ENCODE measurements at places on chromosomes 6 and 20.

GRCh38 chr6:141056945-141057625 lies 1075.6 kb upstream of the GJE1 start:
- no peak for DNase-seq

DNA sequence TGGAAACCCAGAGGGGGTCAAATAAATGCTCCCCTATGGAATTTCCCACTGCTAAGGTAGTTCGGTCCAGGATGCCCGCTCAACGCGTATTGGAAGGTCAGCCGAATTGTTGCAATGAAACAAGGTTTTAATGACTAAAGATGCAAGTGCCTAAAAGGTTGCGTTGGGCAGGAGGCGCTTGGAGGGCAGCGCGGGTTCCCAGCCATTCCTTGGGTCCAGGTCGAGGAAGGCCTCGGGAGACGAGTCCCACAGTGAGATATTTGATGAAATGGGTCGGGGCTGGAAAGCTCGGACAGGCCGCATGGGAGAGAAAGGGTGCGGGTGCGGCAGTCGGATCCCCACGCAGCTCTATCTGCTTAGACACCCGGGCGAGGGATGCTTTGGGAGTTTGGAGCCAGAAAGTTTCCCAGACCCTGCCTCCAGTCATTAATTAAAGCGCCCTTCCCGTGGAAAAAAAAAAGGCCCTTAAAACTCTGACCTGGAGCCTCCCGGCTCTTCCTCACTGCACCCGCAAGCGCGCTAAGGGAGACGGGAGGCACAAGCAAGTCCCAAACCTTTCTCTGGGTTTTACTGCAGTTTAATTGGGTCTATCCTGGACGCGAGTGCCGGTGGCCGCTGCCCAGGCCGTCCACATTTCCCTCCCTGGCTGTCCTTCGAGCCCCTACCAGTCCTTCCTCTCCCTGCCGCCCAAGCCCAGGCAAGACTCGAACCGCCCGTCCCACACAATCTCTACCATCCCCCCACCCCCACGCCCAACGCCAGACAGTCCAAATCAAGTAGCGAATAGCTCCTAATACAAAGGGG lies 24.2 kb downstream of the TFAP2A start:
- DNase-seq = no peak

GRCh38 chr6:105793130-105793529 lies 293.0 kb upstream of the PRDM1 start:
- DNase-seq = no peak

DNA sequence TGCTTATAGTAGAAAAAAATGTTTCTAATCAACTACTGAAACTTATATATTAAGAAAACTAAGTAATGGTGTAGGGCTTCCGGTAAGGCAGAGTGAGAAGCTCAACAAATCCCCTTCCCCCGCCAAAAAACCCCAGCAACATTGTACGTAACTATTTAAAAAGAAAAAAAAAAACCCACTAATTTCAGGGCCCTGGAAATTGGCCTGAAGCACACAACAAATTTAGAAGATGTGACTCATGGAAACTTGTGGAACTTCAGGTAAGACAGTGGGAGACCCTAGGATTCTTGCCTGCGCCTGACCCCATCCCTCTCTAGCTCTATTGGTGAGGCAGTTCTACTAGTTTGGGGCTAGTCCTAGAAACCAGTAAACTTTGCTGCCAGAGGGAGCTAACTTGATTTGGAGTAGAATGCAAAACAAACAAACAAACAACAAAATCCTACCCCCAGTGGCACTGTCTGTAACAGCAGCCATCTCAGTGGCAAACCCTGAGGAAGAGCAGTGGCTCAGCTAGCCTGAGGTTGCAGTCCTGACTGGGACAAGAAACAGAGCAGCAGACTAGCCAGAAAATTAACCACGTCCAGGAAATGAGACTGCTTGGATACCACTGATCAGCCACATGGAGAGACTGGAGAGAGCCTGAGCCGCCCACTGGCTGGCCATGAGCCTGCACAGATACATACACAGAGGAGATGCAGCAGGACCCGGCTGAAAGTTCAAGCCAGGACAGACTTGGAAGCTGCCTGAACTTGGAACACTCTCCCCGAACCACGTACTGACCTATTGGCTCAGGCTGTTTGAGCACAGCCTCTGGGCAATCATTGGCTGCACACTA lies 135.1 kb downstream of the TBXT start:
- DNase-seq = no peak

DNA sequence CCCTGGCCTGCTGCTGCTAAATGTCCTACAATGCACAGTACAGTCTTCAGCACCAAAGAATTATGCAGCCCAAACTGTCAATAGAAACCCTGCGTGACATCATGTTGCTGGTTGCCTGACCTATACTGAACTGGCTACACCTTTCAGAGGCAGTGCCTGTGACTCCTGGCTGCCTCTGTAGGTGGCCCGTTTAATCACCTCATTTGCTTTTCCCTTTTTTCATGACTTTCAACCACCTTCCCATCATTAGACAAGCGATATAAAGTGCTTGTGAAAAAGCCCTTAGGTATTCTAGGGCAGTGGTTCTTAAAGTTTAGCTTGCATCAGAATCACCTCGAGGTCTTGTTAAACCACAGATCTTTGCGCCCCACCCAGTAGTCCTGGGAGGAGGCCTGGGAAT lies 33.0 kb upstream of the RIPOR2 start:
- no peak for DNase-seq

DNA sequence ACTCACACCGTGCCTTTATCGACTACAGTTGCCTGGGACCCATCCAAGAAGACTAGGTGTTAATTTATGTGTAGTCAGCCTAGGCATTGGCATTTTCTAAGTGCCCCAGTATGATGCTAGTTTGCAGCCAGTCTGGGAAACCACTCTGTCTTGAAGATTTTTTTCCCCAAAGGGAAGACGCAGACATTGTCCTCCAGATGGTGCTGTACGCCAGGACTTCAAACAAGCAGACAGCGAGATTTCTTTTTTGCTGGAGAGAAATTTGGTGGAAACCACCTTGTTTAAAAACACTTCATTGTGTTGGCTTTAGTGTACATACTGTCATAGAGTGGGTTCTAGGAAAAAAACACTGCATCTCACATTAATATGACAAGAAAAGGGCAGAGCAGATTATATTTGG lies 30.0 kb downstream of the ALDH5A1 start:
- DNase-seq = no peak

- no peak for DNase-seq
Observed at GRCh38 chr6:110338820-110339470, 19.2 kb downstream of the METTL24 start.

- no peak for DNase-seq
Observed at GRCh38 chr6:149936743-149937142, 5.1 kb upstream of the ULBP2 start.

DNA sequence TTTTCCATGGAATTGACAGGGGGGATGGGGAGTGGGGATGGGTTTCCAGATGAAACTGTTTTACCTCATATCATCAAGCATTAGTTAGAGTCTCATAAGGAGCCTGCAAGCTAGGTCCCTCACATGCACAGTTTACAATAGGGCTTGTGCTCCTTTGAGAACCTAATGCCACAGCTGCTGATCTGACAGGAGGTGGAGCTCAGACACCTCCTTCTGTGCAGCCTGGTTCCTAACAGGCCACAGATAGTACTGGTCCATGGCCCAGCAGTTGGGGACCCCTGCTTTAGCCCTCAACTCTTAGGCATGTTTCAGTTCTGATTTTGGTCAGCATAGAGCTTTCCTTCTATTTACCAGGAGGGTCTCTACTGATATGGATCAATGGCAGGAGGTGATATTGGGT lies 251.6 kb downstream of the LAMA2 start:
- DNase-seq = no peak

- no peak for DNase-seq
Observed at GRCh38 chr6:28220257-28221133, 4.6 kb upstream of the ZSCAN9 start.

DNA sequence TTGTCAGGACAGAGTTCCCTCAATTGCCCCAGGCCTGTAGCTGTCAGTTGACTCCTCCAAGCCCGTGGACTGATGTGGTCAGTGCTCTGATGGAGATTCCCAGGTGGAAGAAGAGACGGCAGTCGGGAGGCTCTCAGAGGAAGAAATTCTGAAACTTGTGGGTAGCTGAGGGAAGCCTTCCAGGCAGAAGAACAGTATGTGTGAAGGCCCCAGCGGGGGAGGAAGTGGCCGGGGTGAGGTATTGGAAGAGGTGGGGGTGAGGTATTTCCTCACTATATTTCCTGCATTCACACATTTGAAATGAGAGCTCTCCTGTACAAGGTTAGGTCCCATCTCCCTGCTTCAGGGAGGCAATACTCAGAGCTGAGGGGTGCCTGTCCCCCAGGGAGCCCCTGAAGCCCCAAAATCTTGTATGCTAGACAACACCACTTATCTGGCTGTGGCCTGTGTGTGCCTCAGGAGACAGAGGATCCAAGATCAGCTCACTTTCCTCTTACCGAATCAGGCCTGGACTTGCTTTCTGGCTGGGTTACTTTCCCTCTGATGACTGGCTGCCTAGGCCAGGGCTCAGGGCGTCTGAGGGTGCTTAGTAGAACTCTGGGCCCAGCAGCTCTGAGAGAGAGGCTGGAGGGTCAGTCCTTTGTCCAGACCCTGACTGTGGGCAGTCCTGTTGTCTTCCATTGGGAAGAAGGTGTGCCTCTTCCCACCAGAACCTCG lies 49.3 kb upstream of the MYL9 start:
- DNase-seq = peak; percentile 63

DNA sequence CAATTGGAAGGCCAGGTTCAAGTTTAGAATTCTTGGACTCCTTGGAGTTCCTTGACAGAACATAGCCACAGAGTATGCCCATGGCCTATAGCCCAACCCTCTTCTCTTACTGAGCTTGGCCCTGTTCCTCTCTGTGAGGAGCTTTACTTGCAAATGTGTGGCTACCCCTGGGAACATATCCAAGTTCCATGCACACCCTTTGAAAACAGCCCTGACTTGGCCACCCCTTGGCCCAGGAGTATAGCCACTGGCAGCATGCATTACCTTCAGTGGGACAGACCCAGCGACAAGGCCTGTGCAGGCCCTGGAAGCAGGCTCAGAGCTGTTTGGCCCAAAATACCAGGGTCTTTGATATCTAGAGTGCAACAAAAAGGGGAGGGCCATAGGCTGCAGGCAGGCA lies 19.5 kb upstream of the MAS1 start:
- DNase-seq = no peak

- no peak for DNase-seq
Observed at GRCh38 chr6:71486461-71486860, 197.8 kb downstream of the OGFRL1 start.

- no peak for DNase-seq
Observed at GRCh38 chr20:45500022-45500421, 15.4 kb downstream of the SPINT3 start.

GRCh38 chr6:148436466-148436865 lies 93.8 kb downstream of the SASH1 start:
- no peak for DNase-seq

DNA sequence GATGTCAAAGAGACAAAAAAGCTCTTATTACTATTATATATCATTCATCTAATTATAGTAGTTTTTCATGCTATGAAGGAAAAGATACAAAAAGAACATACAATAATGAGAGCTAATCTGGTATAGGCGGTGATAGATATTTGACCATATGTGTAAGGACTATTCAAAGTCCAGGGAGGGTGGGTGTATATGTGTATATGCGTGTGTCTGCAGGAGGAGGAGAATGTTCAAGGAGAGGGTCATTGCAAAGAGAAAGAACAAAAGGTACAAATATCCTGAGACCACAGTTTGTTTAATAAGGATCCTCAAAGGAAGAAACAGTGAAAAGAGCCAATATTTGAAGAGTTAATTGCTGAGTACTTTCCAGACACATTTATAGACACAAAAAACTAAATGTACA lies 1288.6 kb upstream of the CITED2 start:
- no peak for DNase-seq

GRCh38 chr20:63672666-63673065 lies 14.6 kb downstream of the RTEL1 start:
- DNase-seq = no peak

- DNase-seq = no peak
Observed at GRCh38 chr6:145155411-145155810, 579.9 kb downstream of the EPM2A start.

DNA sequence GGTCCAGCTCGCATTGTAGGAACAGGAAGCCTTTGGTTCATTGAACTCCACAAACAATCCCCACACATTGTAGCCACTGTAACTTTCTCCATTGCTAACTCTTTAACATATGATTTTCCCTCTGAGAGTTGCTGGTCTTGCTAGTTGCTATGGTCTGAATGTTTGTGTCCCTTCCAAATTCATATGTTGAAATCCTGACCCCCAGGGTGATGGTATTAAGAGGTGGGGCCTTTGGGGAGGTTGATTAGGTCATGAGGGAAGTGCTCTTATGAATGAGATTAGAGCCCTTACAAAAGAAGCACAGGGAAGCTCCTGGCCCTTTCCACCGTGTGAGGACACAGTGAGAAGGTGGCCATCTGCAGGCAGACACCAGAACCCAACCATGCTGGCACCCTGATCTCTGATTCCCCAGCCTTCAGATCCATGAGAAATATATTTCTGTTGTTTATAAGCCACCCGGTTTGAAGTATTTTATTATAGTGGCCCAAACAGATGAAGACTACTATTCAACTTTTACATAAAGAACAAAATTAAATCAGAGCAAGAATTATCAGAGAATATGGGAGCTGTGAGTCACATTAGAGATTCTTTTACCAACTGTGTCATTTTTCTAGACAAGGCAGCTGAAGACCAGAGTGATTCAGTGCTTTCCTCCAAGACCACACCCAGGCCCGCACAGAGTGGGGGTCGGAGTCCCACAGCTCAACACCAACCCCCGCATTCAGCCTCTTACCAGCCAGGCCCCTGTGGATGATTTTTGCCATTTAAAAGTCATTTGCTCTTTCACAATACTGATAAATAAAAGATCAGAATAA lies 143.0 kb downstream of the SAMD5 start:
- DNase-seq = no peak

- peak; percentile 68 for DNase-seq
Observed at GRCh38 chr20:62929051-62929538, 2.8 kb upstream of the DIDO1 start.

DNA sequence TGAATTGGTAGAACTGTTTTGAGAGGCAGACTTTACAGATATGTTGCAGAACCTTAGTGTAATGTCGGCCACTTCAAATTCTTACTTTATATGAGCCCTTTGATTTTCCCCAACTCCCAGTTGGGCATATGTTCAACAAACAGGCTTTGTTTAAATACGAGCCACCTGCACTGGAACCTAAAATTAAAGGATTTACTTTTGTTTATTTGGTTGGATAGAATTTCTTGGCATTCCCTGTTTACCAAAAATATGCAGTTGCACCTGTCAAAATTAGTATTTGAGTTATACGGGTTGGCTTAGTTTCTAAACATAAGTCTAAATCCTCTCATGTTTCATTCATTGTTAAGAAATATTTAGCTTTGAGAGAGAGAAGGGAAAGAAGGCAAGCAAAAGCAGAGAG lies 2.4 kb upstream of the GLYATL3 start:
- DNase-seq = no peak

Data from activated naive CD4-positive, alpha-beta T cell treated with anti-CD3 and anti-CD28 coated beads, Interleukin-2, amount 50 U/mL, for 72 hours (primary cell).